NCI-H1048 (cell line): ENCODE measurements at places on chromosomes 2 and 18.

- no peak for DNase-seq
Observed at GRCh38 chr18:31102025-31102684, at the start of gene DSC2. Gene DSC2 (minus strand): TSS chr18:31102421. CDS start chr18:31101971, 450 bp downstream.

DNA sequence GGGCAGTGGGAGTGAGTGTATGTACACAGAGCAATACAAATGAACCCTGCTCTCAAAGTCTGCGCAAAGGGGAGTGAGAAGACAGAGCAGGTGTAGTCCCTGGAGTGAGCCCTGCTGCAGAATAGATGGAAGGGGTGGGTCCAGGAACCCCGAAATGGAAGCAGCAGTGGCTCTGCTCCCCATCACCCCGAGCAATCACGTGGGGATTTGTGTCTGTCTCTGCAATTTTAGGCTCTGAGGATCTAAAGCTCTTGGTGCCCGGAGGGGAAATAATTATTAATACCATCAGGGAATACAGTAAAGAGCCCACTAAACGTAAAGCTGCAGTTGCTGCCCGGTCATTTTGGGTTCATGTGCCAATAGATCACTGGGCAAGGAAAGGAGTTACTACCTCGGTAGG, 118.3 kb downstream of the LPIN1 start:
- no peak for DNase-seq

- DNase-seq: no peak
Observed at GRCh38 chr2:43444989-43445645, 150.7 kb downstream of the THADA start.

GRCh38 chr2:9709539-9710285, 78.9 kb upstream of the YWHAQ start:
- no peak for DNase-seq

DNA sequence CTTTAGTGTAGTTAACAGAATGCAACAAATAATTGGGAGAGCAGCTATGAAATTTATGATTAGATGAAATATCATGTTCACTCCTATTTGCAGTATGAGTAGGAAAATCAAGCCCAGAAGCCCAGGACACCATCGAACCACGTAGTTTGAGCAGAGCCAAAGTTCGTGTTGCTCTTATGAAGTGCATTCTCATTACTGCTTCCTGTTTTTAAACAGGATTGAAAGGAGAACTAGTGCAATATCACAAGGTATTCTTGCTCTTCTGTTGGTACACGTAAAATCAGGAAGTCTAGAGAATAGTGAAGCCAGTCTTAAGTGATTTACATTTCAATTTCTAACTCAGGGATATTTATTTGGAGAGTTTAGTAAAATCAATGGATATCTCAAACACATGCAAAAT, 21.1 kb downstream of the ARHGAP15 start:
- DNase-seq: no peak

GRCh38 chr2:234425639-234426603, 71.0 kb downstream of the ARL4C start:
- no peak for DNase-seq

GRCh38 chr18:73639788-73640187, 507.8 kb downstream of the FBXO15 start:
- no peak for DNase-seq

DNA sequence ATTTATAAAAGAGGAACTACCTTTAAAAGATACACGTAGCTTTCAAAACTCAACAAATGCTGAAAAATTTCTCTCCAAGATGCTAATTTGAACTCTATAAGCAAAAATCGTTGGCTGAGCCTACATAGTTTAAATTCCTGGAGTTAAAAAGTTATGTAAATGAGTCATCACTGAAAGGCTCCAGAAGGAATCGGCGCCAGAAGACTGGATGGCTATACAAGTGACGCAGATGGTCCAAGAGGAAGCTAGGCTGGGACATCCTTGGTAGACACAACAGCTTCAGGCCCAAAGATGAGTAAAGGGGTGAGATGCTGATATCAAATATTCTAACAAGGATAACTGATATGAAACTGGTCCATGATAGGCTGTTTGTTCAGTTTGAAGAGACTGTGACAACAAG, 22.8 kb upstream of the DNAH6 start:
- DNase-seq: no peak

- DNase-seq: no peak
Observed at GRCh38 chr2:226837334-226837733, 1.5 kb downstream of the RHBDD1 start.

DNA sequence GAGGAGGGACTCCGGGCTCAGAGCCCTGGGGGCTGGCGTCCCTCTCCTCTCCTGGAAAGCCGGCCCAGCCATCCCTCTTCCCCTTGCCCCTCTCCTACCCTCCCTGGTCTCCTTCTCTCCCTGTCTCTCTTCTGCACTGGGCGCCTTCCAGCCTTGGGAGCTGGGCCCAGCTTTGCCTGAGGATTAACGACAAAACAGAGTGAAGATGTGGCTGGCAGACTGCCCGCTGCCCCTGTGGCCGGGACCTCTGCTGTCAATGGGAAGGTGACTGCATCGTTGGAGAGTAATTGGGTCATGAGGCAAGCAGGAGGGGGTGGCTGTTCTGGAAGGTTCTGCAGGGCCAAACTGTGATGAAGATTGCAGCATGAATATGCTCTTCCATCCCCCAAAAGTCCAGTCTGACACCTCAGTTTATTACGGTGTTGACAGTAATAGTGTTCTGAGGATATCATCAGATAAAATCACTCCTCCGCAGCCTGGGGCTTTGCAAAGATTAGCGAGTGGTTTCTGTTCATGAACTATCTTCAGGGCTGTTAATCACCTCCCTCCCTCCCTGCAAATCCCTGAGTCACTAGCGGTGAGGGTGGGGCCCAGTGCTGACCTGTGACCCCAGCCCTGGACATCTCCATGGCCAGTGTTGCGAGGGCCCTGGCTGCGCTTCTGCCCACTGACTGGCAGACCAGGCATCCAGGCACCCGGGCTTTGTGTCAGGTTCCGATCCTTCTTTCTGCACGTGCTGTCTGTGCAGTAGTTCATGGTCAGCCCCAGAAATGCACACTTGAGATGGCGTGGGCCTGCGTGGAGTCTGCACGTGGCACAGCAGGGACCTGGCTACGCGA, 23.0 kb downstream of the RTP5 start:
- no peak for DNase-seq

DNA sequence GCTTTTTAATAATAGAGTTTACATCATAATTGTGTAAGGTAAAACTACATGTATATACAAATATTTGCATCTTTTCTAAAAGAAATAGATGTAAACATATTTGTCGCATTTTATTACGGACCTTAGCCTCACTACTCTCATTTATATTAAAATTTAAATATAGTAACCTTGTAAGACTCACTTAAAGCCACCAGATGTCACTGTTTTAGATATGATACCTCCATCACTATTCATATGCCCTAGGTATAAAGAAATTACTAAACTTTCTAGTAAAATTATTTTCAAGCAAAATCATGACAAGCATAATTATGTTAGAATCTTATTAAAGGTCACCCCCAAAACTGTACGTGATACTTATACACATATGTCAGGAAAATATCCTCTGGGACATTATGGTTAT, 674.3 kb upstream of the REG3G start:
- no peak for DNase-seq

GRCh38 chr2:152036611-152037469, 62.0 kb downstream of the CACNB4 start:
- no peak for DNase-seq

- DNase-seq: no peak
Observed at GRCh38 chr2:161107265-161107664, 53.0 kb upstream of the TANK start.

- no peak for DNase-seq
Observed at GRCh38 chr2:98457045-98457696, 12.5 kb downstream of the INPP4A start.

DNA sequence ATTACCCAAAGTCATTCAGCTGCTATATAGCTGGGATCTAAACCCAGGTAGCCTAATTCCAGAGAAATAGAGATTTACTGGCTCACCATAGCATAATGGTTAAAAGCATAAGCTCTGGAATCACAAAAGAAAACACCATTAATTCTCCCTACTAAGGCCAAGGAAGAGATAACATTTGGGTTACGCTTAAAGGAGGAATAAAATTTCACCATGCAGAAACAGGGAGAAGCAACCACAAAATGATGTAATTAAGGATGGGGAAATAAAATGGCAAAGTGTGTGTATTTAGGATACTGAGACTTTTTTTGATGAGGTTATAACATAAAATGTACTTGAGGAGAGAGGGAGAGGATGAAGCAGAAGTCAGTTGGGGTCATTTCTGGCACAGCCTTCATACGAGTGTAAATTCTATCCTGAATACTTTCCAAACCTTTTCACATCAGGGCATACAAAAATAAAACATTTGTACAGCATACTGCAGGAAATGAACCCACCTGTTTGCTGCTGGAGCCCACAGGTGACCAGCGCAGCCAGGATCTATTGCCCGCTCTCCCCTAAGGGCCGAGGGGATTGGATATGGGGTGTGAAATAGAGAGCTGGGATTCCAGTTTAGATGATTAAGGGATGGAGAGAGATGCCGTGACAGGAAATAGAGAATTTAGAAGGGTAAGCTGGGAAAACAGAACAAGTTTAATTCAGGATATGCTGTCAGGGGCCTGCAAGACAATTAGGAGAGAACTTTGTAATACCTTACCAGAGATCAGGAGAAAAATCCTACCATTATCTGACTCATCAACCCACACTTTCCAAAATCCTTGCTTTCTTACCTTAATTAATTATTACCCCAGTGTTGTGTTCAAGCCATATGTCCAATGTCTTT, 43.8 kb upstream of the SERTAD2 start:
- no peak for DNase-seq

- DNase-seq: no peak
Observed at GRCh38 chr2:97656129-97656755, 7.6 kb downstream of the ACTR1B start.

DNA sequence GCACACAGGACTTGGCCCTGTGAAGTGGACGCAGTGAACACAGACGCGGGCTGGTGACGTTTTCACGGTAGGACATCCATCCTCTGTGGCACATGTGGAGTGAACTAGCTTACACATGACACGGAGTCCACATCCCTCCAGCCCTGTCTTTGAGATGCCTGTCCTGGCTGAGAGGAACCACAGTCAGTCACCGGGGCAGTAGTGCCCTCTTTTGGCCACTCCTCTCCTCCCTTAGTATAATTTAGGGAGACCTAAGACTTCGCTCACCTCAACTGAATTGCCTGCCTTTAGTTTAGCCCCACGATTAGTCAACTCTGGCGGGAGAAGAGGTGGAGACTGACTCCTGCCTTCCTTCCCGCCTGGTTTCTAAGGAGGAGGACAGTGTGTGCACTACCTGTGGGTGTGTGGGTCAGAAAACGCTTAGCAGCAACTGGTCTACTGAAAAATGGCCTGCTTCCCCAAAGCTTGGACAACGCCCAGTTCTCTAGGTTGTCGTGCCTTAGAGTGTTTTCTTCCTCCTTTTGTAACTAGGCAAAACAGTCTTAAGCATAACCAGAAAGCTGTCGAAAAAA, 70.6 kb downstream of the MBP start:
- DNase-seq: no peak

- no peak for DNase-seq
Observed at GRCh38 chr2:204655101-204655500, 109.8 kb downstream of the PARD3B start.

- DNase-seq: no peak
Observed at GRCh38 chr2:105910497-105911238, 166.0 kb downstream of the NCK2 start.

DNA sequence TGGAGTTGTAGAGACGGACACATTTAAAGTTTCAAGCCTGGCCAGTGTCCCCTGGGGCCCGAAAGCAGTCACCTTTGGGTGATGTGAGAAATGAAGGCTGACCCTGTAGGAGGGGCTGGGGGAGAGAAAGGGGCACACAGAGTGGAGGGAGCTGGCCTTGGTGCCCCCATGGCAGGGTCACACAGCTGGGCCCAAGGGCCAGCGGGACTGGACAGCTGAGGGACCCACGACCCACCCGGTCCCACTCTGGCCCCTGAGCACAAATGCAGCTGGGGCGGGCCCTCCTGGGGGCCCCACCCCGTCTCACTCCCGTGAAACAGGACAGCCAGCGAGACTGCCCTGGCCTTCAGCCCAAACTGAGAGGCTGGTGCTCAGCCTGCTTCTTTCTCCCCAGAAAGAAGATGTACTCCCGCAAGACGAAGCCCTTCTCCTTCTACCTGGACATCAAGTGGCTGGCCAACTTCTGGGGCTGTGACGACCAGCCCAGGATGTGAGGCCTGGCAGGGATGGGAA, 6.1 kb downstream of the AGXT start:
- no peak for DNase-seq

DNA sequence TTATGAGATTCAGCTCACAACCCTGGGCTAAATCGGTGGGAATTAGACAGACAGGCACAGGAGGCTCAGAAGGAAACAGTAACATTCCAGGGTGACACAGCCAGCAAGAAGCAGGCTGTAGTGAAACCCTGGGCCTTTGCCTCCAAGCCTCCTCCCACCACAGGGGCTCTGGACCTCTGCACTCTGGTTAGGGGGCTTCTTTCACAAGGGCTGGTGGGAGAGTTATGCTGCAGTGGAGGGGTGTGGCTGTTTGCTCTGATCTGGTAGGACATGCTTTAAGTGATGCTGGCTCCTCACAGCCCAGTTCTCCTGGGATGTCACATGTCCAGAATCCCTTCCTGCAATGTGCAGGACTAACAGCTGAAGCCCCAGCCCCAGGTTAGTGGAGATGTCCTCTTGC, 109.9 kb downstream of the TGFA start:
- no peak for DNase-seq

- no peak for DNase-seq
Observed at GRCh38 chr2:192228685-192229084, 34.0 kb upstream of the TMEFF2 start.

- DNase-seq: no peak
Observed at GRCh38 chr2:99868260-99868659, 274.1 kb downstream of the AFF3 start.

DNA sequence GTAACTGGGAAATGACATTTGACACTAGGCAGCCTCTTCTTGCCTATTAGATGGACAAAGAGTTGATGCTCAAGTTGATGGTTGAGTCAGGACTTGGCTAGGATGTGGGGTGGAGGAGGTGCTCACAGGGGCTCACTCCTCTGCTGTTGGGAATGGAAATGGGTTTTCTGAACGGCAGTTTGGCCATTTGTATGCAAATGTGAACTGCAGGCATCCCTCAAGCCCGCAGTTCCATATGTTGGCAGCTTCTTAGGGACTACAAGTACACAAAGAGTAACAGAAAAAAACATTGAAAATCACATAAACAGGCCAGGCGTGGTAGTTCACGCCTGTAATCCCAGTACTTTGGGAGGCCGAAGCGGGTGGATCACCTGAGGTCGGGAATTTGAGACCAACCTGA, 80.8 kb downstream of the INPP5D start:
- no peak for DNase-seq

DNA sequence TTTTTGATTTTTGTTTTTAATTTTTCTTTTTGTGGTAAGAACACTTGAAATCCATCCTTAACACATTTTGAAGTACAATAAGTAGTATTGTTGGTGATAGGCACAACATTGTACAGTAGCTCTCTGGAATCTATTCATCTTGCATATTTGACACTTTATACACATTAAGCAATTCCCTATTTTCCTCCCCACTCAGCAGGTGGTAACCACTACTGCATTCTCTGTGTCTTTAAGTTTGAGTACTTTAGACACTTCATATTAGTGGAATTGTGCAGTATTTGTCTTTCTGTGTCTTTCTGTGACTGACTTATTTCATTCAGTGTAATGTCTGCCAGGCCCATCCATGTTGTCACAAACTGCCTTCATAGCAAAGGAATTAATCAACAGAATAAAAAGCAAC, 471.7 kb upstream of the CDH20 start:
- DNase-seq: no peak
